Immature natural killer cell (primary cell): ENCODE measurements at places on chromosomes 13 and 19.

- no peak for DNase-seq
These were observed 9.9 kb downstream of the PLEKHF1 start for GRCh38 chr19:29675120-29675649.

- no peak for DNase-seq
These were observed 138.1 kb downstream of the POU4F1 start for GRCh38 chr13:78465250-78465649.

GRCh38 chr13:26015271-26016125 lies 36.3 kb downstream of the SHISA2 start:
- DNase-seq, result no peak

DNA sequence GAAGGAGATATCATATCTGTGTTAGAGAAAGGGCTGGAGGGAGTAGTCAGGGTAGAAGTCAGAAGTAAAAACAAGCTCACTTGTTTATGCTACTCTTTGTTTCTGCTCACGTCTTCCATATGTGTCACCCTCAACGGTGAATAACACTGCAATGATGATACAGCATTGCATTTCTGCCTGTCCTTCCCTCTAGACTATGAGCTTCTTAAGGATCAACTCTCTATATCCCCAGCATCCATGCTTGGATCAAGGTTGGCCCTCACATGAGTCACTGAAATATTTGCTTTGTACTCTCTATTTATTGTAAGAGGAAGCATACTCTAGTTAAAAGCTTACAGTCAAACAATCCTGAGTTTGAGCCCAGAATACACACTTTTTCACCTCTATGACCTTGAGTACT lies 406.0 kb downstream of the RFC3 start:
- DNase-seq, result no peak

DNA sequence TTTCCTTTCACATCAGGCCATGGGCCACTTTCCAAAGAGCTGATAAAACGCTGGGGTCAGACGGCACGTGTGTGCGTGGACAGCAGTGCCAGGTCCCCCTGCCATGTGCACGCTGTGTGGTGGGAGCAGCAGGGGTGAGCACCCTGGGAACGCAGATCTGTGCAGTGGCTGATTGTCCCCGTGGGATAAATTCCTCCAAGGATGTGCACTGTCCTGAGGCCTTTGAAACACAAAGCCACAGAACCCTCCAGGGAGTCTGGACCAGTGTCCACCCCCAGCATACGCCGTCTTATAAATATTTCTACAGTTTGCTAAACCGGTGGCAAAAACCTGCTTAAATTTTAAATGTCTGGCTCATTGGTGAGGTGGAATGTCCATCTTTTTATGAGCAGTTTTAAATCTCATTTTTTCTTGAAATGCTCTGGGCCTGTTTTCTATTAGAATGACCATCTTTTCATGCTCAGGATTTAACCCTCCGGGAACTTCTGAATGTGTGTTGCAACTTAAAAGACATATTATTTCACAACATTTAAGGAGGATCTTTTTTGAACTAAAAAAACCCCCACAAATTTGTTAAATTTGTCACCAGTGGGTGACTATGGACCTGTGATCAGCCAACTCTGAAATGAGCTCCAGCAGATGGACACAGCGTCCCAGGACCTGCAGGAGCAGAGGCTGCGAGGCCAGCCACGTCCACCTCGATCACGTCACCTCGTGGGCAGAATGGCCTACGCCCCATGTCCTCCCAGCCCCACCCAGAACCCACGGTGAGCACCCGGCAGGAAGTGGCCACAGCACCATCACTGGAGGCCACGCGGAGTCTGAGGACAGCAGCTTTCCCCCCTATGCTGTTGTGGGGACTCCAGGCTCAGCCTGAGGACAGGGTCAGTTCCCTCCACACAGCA lies 68.6 kb downstream of the RASA3 start:
- peak; percentile 60 for DNase-seq

DNA sequence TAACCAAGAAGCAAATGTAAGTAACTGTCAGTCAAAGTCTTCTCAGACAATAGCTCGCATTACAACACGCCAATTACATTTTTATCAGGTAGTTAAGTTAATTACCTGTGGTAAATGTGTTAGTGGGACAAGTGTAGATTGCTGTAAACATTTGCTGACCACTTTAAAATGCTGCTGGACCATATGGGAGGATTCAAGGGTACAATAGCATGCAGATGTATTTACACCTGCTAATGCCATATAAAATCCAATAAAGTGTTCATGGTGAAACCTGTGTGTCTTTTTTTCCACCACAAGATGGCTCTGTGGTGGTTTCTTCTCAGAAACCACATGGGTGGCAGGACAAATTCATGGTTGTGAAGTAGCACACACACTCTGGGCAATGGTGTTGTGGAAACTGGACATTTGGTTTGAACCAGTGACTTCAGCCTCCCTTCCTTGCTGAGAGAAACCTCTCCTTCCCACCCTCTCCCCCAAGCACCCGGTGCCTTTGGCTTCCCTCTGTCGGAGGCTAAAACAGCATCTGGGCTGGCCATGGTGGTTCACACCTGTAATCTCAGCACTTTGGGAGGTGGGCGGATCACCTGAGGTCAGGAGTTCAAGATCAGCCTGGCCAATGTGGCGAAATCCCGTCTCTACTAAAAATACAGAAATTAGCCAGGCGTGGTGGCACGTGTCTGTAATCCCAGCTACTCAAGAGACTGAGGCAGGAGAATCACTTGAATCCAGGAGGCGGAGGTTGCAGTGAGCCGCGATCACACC lies 18.1 kb upstream of the GTF3A start:
- DNase-seq, result peak; percentile 40

- no peak for DNase-seq
These were observed 103.6 kb upstream of the MYCBP2 start for GRCh38 chr13:77430377-77430951.

DNA sequence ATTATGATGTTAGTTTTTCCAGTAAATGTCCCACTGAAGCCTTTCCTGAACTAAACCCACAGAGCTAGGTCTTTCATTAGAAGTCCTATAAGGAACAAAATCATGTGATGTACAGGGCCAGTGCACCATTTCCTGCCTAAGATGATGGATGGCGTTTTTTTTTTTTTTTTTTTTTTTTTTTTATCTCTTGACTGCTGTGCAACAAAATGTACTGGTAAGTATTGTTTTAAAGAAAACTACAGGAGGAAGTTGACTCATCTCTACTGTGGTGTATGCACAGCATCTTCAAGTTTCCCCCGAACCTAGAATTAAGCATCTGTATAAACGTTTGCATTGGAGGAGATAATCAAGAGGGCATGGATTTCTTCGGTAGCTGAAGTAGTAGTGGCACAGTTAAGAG lies 197.5 kb downstream of the NBEA start:
- DNase-seq, result no peak

GRCh38 chr19:35140962-35141836 lies 1.9 kb upstream of the FXYD7 start:
- peak; percentile 87 for DNase-seq

GRCh38 chr19:2252055-2252796 lies 3.1 kb downstream of the AMH start:
- DNase-seq, result no peak

GRCh38 chr19:35692010-35692409 lies 12.3 kb upstream of the ZBTB32 start:
- no peak for DNase-seq

DNA sequence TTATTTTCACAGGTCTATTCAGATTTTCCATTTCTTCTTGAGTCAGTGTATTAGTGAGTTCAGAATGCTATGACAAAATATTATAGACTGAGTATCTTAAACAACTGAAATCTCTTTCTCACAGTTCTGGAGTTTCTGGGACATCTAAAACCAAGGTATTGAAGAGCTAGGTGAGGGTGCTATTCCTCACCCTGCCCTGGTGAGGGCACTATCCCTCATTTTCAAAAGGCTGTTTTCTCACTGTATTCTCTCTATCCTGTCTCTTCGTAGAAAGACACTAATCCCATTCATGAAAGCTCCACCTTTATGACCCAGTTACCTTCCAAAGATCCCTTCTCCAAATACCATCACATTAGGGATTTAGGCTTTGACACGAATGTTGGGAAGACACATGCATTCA lies 1617.1 kb downstream of the PCDH9 start:
- no peak for DNase-seq

DNA sequence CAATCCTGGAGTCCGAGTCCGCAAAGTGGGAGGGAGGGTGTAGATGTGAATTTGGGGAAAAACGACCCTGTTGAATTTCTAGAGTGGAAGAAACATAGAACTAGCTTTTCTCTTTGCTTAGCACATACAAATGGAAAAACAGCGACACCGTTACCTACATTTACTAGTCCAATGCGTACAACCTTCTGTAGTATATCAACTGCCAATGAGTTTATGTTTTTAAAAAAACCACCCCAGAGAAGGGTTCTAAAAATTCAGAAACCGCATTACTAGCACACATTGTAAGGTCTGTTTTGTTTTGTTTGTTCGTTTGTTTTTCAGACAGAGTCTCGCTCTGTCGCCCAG lies 332 bp upstream of the SUPT20H start:
- DNase-seq, result no peak

- DNase-seq, result no peak
These were observed 72.2 kb downstream of the CEBPG start for GRCh38 chr19:33445442-33446329.

DNA sequence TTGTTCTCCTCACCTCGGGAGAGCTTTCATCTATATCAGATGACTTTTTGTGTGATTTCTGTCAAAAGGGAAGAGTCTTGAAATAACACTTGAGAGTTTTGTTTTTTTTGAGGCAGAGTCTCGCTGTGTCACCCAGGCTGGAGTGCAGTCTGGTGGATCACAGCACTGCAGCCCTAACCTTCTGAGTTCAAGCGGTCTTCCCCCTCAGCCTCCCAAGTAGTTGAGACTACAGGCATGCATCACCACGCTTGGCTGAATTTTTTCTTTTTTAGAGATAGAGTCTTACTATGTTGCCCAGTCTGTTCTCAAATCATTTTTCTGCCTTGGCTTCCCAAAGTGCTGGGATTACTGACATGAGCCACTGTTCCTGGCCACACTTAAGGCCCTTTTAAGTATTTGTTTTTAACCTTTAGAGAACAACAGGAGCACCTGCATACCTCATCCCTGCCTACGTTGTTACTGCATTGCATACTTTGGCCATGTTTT lies 11.4 kb downstream of the NDFIP2 start:
- DNase-seq, result no peak

- DNase-seq, result peak; percentile 80
These were observed 112.1 kb downstream of the ZIC5 start for GRCh38 chr13:99859178-99860177.

DNA sequence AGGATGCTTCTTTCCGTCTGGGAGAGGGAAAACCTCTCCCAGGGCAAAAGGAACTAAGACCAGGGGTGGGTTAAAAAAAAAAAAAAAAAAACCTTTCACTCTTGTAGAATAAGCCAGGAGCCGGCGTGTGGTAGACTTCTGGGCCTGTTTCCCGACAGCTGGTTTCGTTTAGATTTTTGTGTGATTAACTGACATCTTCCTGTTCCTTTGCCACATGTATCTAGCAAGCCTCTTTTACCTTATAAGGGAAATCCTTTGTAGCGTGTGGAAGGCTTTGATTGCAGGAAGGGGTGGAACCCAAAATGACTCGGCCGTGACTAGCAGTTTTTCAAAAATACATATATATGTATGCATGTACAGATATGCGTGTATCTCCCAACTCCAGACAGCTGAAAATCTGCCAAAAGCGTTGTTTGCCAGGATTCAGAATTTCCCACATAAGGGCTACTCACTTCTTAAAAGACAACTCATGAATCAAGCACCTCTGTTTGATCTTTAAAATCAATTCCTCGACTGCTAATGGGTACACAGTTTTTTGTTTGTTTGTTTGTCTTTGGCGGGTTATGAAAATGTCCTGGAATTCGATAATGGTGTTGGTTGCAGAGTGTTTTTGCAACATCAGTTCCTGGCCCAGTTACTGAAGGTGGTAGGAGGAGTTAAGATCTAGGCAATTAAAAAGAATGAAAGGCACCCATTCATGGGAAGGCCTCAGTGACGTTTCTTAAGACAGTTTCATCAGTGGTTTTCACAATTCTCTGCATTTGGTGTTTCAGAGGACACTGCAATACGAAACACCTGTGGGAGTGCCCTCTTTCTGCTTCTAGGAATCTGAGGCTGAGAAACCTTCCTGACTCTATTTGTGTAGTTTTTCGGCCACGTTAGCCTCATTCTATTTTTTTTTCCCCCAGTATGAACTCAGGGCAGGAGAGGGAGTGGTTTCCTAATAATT lies 2.7 kb downstream of the TPM4 start:
- DNase-seq, result peak; percentile 83

DNA sequence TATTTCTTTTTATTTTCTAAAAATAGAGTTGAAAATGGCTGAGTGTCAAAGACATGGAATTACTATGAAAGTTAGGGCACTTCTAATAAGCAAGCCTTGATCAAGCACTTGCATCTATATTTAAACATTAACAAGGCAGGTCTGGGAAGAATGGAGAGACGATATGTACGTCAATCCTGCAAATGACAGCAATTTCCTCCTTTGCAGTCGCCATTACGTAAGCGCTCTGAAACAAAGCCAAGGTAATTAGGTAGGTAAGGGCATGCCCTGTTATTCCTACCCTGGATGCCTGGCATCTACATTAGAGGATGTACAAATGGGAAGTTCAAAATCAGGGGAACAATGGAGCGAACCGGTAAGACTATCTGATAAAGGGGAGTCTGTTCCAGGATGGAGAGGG lies 664.0 kb upstream of the ARGLU1 start:
- no peak for DNase-seq

- no peak for DNase-seq
These were observed 10.2 kb upstream of the CARM1 start for GRCh38 chr19:10861103-10861651.

DNA sequence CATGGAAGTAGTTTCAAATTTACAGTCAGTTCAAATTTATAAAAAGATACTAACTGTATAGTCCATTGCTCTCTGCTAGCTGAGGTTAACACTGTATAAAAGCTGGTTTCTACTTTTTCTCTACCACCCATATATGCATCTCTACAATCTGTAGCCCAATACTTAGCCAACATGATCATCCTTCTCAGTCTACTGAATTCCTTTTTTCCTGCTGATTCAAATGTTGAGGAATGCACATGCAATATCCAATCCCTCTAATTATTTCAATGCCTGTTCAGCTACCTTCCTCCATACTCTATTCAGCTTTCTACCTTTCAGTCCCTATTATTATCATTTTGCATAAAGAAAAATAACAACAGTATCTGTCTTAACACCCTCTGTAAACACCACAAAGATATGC lies 15.6 kb downstream of the KPNA3 start:
- no peak for DNase-seq

DNA sequence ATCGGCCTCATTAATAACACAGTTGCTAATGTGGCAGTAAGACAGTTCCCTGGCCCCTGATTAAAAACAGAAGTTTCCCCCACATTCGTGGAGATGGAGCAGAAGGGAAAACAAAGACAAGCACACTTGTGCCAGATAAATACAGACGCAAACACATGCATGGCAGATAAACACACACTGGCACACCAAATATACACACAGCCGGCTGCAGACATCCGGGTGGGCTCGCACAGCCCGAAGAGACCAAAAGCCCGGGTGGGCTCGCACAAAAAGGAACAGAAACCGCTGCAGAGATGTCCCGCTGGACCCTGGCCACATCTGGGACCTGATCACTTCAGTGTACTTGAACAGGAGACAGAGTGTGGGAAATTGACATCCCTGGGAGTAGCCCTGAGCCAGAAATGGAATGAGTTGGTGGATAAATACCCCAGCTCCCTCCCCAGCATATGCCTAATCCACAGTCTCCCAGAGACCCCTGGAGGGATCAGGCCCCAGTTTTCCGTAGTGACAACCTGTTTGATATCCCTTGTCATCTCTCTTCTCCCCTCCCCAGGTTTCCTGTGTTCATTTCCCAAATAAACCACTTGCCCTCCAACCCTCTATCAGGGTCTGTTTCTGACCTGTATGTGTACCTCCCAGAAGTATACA lies 36.0 kb upstream of the ADGRE5 start:
- DNase-seq, result no peak

- DNase-seq, result no peak
These were observed 14.1 kb downstream of the NUCB1 start for GRCh38 chr19:48914181-48914580.
